Ovary (tissue), 10 donors: ENCODE measurements at places on chromosomes 5 and 9. TPM values are rescaled to one million over a fixed set of nuclear protein-coding genes. Genes with fewer than 3 reads are reported as not detected.

GRCh38 chr5:144144956-144145751 lies 25.3 kb downstream of the YIPF5 start:
- no peak overlapping the region for H3K4me3 ChIP-seq
- no peaks in the 10 kb centered on the region for H3K36me3 ChIP-seq
- H3K4me1 ChIP-seq: no peaks in the 10 kb centered on the region
- H3K27ac ChIP-seq: no peak overlapping the region

IFNA17 gene
- not detected for total RNA-seq

GRCh38 chr9:93505541-93506132 lies 52.3 kb upstream of the FAM120AOS start:
- no peak overlapping the region for H3K27ac ChIP-seq
- no peaks in the 10 kb centered on the region for H3K27me3 ChIP-seq
- DNase-seq: no peak
- H3K4me1 ChIP-seq: peaks cover 2% of the 10 kb centered on the region

DNA sequence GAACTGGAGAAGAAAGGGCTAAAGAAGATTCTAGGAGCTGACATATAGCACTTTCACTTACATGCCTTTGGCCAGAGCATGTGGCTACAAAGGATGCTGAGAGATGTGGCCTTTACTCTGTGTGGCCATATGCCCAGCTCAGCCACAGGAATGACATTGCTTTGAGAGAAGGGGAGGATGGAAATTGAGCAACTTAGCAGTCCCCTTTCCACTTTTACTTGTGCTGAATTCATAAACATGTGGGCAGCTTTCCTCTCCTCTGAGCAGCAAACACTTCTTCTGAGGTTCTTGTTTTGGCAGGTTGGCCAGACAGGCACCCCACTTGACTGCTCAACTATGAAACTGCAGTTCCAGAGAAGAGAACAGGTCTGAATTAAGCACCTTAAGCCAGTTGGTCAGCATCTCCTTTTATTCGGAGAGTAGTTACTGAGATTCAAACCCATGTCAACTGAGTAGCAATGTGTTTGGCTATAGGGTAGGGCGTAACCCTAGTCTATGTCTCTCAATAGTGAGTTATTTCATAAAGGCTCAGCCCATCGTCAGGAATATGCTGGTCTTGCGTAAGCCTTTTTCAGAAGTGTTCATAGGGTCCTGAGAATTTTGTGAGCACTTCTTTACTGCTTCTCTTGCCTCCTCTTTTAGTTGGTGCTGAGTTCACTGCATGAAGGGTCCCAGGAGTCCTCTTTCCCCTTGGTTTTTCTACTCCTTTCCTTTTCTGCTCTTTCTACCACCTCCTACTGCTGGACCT lies 134.5 kb downstream of the PALM2AKAP2 start:
- peaks cover 5% of the 10 kb centered on the region for H3K4me1 ChIP-seq
- H3K27me3 ChIP-seq: no peaks in the 10 kb centered on the region
- no peak overlapping the region for H3K27ac ChIP-seq
- H3K36me3 ChIP-seq: no peaks in the 10 kb centered on the region
- no peak for DNase-seq
- H3K4me3 ChIP-seq: no peak overlapping the region

PCSK1 gene
- 0.08 TPM for total RNA-seq

GRCh38 chr5:44983006-44983405 lies 174.3 kb downstream of the MRPS30 start:
- no peaks in the 10 kb centered on the region for H3K36me3 ChIP-seq
- no peak for DNase-seq
- H3K27ac ChIP-seq: no peak overlapping the region
- H3K27me3 ChIP-seq: no peaks in the 10 kb centered on the region

PHPT1 gene
- 86.9 TPM for total RNA-seq

GRCh38 chr9:130766927-130767307 lies 68.1 kb upstream of the ABL1 start:
- no peak overlapping the region for H3K27ac ChIP-seq
- no peak for DNase-seq
- peaks cover 7% of the 10 kb centered on the region for H3K4me1 ChIP-seq
- H3K4me3 ChIP-seq: no peak overlapping the region

- H3K4me3 ChIP-seq: no peak overlapping the region
- no peak overlapping the region for H3K27ac ChIP-seq
- H3K36me3 ChIP-seq: no peaks in the 10 kb centered on the region
- no peaks in the 10 kb centered on the region for H3K27me3 ChIP-seq
- no peaks in the 10 kb centered on the region for H3K4me1 ChIP-seq
- no peak for DNase-seq
These were observed 20.4 kb upstream of the ZBTB43 start for GRCh38 chr9:126784401-126784800.

PHYHD1 gene
- 24.8 TPM for total RNA-seq

TLE4 gene
- 56.1 TPM for total RNA-seq

ZDHHC11B gene
- 8.0 TPM for total RNA-seq

DNA sequence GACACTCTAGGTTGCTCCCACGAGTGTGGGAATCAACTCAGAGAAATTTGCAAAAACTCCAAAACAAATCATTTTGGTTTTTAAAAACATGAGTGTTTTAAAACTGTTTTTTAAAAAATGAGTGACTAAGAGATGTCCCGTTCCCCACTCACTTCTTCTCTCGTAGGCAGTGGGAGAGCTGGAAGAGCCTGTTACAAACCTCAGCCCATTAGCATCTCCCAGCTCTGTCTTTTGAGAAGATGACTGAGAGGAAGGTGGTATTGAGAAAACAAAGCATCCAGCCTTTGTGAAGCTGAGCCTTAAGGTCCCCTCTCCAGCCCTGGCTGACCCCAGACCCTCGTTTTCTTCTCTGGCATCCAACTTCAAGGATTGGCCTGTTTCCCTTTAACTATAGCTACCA lies 4.7 kb upstream of the ANKRD33B start:
- no peak for DNase-seq
- H3K4me3 ChIP-seq: no peak overlapping the region
- H3K4me1 ChIP-seq: peaks cover 3% of the 10 kb centered on the region

DNA sequence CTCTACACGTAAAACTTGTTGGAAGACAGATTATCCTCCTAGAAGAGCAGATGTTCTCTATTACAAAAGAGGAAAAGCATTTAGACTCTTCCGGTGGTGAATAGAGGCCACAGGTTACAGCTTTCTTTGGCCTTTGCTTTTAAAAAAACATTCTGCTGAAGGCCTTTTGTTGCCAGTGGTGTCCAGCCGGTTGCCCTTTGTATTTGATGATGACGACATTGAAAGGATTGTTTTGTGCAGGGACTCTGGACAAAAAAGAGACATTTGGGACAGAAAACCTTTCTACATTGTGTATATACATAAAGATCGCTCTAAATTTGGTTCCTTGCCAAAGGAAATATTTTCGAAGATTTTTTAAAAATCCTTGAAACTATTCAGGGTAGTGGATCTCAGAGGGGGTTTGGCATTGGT lies 180.3 kb downstream of the C9orf152 start:
- H3K4me1 ChIP-seq: no peaks in the 10 kb centered on the region
- no peak for DNase-seq
- H3K27me3 ChIP-seq: no peaks in the 10 kb centered on the region
- H3K27ac ChIP-seq: no peak overlapping the region

SCGB3A2 gene
- total RNA-seq: 0.47 TPM

- no peaks in the 10 kb centered on the region for H3K27me3 ChIP-seq
- no peaks in the 10 kb centered on the region for H3K36me3 ChIP-seq
- no peak for DNase-seq
These were observed 338.6 kb upstream of the TNC start for GRCh38 chr9:115456515-115456914.

DNA sequence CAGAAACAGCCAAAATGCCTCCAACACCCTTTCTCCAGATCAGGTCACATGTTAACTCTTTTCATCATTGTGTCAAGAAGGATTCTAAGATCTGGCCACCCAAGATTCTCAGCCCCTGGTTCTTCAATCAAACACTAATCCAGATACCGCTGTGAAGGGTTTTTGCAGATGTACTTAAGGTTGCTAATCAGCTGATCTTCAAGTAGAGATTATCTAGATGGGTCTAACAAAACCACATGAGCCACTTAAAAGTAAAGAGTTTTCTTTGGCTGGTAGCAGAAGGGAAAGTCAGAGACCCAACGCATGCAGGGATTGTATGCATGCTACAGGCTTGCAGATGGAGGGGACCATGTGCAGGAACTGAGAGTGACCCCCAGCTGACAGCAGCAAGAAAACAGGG lies 267.9 kb downstream of the CDK5RAP2 start:
- no peaks in the 10 kb centered on the region for H3K4me1 ChIP-seq
- H3K4me3 ChIP-seq: no peak overlapping the region
- no peak for DNase-seq
- H3K27ac ChIP-seq: no peak overlapping the region
- no peaks in the 10 kb centered on the region for H3K36me3 ChIP-seq

PCDHB10 gene
- 3.1 TPM for total RNA-seq

GRCh38 chr5:39068099-39068498 lies 6.1 kb downstream of the RICTOR start:
- no peak for DNase-seq
- no peak overlapping the region for H3K27ac ChIP-seq
- H3K4me3 ChIP-seq: no peak overlapping the region
- no peaks in the 10 kb centered on the region for H3K4me1 ChIP-seq
- no peaks in the 10 kb centered on the region for H3K27me3 ChIP-seq

- no peak for DNase-seq
- H3K36me3 ChIP-seq: no peaks in the 10 kb centered on the region
- H3K27me3 ChIP-seq: no peaks in the 10 kb centered on the region
- H3K27ac ChIP-seq: no peak overlapping the region
- H3K4me3 ChIP-seq: no peak overlapping the region
These were observed 65.3 kb upstream of the PLPP1 start for GRCh38 chr5:55600086-55600485.

PCDHB4 gene
- 8.4 TPM for total RNA-seq

LCN10 gene
- total RNA-seq: 2.4 TPM

SVEP1 gene
- total RNA-seq: 5.1 TPM

PTBP3 gene
- 27.8 TPM for total RNA-seq

SHOC1 gene
- total RNA-seq: 0.05 TPM

PCDHB13 gene
- 3.9 TPM for total RNA-seq

DNA sequence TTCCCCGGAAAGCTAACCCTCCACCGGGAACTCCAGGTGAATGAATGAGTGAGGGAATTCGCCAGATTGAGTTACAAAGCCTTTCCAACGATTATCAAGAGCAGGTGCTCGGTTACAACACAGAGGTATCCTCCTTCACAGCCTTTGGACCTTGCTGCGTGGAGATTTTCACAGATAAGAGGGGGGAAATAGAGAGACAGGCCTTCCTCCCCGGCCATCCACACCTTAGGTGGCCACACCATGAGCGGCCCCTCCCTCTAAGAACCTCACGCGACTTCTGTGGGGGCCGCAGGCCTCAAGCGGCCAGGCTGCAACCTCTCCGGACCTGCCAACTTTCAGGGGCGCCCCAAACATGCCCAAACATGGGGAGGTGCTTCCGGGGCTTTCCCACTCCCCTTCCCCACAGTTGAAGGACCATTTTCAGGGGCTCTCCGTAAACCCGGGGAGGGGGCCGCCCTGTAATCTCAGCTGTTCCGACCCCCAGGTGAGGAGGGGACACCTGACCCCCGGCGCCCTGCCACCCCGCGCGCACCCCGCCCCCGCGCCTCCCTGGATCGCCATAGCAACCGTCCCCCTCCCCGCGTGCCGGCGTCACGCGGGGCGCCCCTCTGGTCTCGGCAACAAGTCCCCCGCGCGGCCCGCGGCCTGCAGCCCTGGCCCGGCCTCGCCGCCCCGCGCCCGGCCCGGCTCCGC lies 603 bp downstream of the DENND1A start:
- H3K27ac ChIP-seq: peak overlapping the region; percentile 45
- peaks cover 9% of the 10 kb centered on the region for H3K4me1 ChIP-seq
- H3K4me3 ChIP-seq: peak overlapping the region; percentile 78
- H3K36me3 ChIP-seq: no peaks in the 10 kb centered on the region

KIAA0825 gene
- 4.0 TPM for total RNA-seq

DNA sequence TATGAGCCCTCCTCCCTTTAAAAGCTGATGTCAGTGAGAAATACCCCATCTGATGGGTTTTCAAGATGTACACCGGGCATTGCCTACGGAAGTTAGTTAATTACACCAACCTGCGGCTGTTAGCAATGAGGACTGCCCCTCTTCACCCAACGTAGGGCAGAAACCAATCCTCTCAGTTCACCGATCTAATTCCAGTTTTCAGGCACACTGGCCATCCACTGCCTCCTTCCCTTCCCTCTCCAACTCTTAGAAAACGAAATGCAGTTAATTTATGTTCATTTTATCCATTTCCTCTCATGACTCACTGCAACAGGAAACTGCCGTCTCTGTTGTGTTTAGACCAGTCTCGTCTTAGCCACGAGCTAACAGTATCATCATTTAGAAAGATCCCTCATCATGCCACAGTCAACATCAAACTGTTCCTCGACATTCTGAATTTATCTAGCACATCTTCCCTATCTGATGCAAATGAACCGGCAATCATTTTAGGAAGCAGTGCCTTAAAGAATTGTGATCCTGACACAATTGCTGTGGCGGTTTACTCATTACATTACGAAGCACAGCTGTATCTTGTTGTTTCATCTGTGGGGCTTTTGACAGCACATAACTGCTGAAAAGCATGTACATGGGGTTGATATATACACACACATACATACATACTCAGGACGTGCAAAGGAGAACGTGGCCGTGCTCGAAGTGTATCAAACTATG lies 168.6 kb downstream of the EFNA5 start:
- no peaks in the 10 kb centered on the region for H3K4me1 ChIP-seq
- no peaks in the 10 kb centered on the region for H3K36me3 ChIP-seq
- DNase-seq: no peak
- no peak overlapping the region for H3K4me3 ChIP-seq
- H3K27me3 ChIP-seq: no peaks in the 10 kb centered on the region

NADK2 gene
- total RNA-seq: 32.0 TPM

GRCh38 chr9:93316726-93317494 lies 133.0 kb downstream of the WNK2 start:
- no peaks in the 10 kb centered on the region for H3K4me1 ChIP-seq
- no peak overlapping the region for H3K27ac ChIP-seq
- no peaks in the 10 kb centered on the region for H3K27me3 ChIP-seq
- DNase-seq: no peak

GRCh38 chr9:91023741-91024140 lies 222.1 kb downstream of the SYK start:
- H3K4me3 ChIP-seq: no peak overlapping the region
- H3K4me1 ChIP-seq: no peaks in the 10 kb centered on the region
- H3K27ac ChIP-seq: no peak overlapping the region
- no peaks in the 10 kb centered on the region for H3K27me3 ChIP-seq
- H3K36me3 ChIP-seq: no peaks in the 10 kb centered on the region
- no peak for DNase-seq

GRCh38 chr5:95786821-95787418 lies 35.6 kb downstream of the GLRX start:
- no peaks in the 10 kb centered on the region for H3K36me3 ChIP-seq
- H3K4me1 ChIP-seq: peaks cover 1% of the 10 kb centered on the region
- H3K27ac ChIP-seq: no peak overlapping the region
- no peaks in the 10 kb centered on the region for H3K27me3 ChIP-seq
- H3K4me3 ChIP-seq: no peak overlapping the region

DNA sequence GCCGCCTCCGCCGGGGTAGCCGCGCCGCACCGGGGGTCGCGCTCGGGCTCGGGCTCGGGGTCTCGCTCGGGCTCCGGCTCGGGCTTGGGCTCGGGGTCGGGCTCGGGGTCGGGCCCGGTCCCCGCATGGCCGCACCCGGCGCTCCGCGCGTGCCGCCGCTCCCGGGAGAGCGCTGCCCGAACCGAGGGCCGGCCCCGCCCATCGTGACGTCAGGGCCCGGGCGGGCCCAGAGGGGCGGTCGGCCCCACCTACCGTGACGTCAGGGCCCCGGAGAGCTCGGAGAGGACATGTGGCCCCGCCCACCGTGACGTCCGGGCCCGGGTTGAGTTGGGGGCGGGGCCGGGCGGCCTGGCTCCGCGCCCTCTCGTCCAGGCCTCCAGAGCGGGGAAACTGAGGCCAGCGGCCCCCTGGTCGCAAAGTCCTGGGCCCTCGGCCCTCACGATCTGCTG lies at the start of gene NSMF:
Gene NSMF (minus strand): TSS at position 183 of the 449 bp plus-strand sequence. CDS start 232 bp downstream, outside the sequence.
- H3K4me1 ChIP-seq: peaks cover 15% of the 10 kb centered on the region
- peak; percentile 98 for DNase-seq
- H3K27ac ChIP-seq: peak within 1 kb of the TSS; percentile 11
- H3K36me3 ChIP-seq: no peaks in the 10 kb centered on the region
- H3K27me3 ChIP-seq: no peaks in the 10 kb centered on the region
